ENCODE measurements at places on chromosomes 4 and X.

DNA sequence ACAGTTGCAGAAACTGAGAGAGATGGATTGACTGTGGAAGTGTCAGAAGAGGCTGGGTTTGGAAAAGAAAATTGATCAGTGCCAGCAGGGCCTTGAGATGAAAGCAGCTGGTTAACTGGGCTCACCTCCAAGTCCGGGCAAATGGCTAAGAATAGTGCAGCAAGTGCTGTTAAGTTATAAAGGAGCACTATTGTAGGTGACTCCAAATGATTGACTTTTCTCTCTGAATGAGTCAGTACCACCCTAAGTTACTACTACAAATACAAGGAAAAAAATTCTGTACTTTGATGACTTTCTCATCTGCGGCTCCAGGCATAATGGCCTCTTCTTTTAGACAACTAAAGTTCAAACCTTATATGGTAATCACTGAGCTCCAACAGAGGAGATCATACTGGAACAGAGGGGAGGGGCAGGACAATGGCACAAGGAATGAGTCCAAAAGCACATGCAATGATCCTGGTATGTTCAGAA, 733.4 kb upstream of the INTU start:
- no peak for DNase-seq

- DNase-seq = no peak
Observed at GRCh38 chr4:147786031-147786430, 54.1 kb downstream of the ARHGAP10 start.

DNA sequence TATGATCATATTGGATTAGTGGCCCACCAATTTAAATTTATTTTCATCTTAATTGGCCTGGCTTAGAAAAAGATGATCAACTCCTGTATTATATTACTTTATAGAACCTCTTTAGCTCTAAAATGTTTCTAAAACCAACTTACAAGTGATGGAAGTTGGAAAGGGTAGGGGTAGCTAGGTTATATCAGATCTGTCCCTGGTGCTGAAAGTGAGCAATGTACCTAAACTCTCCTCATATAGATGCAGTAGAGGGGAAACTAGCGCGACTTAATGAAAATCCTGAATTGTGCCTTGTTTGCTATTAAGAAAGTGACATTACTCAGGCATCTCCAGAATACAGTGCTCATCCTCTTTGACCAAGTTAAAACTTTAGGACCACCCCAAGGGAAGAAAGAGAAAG, 7.5 kb upstream of the PTCHD1 start:
- no peak for DNase-seq

- no peak for DNase-seq
Observed at GRCh38 chrX:20402956-20403355, 136.2 kb upstream of the RPS6KA3 start.

- DNase-seq = no peak
Observed at GRCh38 chr4:7631288-7632014, 196.7 kb upstream of the PSAPL1 start.

DNA sequence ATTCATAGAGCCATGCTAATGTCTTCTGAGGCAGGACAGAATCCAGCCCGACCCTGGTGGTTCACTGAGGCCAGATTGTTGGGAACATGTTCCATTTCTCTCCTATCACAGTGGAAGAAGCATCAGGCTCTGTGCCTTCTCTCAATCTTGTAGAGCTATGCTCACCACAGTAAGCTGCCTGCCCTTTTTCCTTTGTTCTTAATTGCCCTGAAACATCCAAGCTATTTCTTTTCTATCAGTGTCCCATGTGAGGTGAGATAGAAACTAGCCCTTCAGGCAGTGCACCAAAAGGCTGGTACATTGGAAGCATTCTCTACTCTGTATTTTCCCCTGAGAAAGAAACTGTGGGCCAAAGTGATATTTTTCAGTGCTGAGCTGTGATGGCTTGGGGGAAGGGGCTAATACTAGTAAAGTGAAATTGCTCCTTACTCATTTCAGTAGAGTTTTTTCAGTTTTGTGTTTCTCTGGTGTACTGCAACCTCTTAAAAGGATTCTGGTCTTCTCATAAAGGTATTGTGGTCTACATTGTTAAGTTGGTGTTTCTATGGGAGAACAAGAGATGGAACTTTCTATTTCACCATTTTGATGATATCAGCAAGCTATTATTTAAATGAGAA, 611.2 kb downstream of the RPA4 start:
- no peak for DNase-seq

GRCh38 chr4:43766648-43767047, 682.0 kb downstream of the KCTD8 start:
- DNase-seq = no peak

- no peak for DNase-seq
Observed at GRCh38 chr4:992297-993110, 700 bp downstream of the SLC26A1 start.

- no peak for DNase-seq
Observed at GRCh38 chr4:11730545-11730944, 301.9 kb upstream of the HS3ST1 start.

DNA sequence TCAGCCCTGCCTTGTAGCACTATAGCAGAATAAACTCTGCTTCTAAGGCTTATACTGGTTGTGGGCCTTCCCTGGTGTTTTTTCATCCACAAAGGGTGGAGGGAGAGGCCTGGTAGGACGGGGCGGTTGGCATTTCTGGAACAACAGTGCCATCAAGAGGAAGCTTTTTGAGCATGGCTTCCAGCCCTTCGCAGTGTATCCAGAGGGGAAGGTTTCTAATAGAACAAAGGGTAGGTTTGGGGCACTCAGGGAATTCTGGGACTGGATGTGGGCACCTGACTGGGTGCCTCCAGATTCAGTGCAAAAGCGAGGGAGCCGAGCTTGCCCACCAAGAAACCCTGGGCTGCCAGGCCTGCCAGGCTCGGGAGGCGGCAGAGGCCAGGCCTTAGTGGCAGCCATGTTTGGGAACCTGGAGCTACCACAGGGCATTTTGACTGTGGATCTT, 229.6 kb upstream of the AGTR2 start:
- DNase-seq = no peak

- no peak for DNase-seq
Observed at GRCh38 chr4:48027653-48028052, 11.1 kb downstream of the NIPAL1 start.

GRCh38 chr4:27366104-27366823, 505.6 kb downstream of the STIM2 start:
- no peak for DNase-seq

DNA sequence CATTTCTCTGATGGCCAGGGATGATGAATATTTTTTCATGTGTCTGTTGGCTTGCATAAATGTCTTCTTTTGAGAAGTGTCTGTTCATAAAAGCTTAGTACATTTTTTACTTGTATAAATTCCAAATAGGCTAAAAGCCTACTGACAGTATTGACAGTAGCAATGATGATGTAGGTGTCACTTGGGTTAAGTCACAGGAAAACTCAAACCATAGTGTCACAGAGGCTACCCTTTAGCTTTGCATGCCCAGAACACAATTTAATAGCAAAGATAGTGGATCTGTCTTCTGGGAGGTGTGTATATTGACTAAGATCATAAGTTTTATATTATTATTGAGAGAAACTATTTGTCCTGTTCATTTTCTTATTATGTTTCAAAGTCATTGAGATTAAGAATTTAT, 8.1 kb downstream of the RP2 start:
- no peak for DNase-seq

GRCh38 chr4:156312261-156312847, 358.7 kb upstream of the CTSO start:
- no peak for DNase-seq

- no peak for DNase-seq
Observed at GRCh38 chr4:184824081-184824775, 1.5 kb downstream of the ACSL1 start.
